Activated naive CD8-positive, alpha-beta T cell treated with anti-CD3 and anti-CD28 coated beads for 36 hours (primary cell): ENCODE measurements at places on chromosomes 2 and 18.

- no peak overlapping the region for H3K27ac ChIP-seq
- H3K36me3 ChIP-seq = no peaks in the 10 kb centered on the region
- H3K27me3 ChIP-seq = peaks cover 45% of the 10 kb centered on the region
- H3K4me3 ChIP-seq = no peak overlapping the region
These were observed 3.5 kb upstream of the IGFBP5 start for GRCh38 chr2:216698895-216699294.

- H3K27ac ChIP-seq = no peak overlapping the region
- no peak overlapping the region for H3K4me3 ChIP-seq
- no peak for DNase-seq
- H3K27me3 ChIP-seq = peaks cover 6% of the 10 kb centered on the region
- H3K4me1 ChIP-seq = no peaks in the 10 kb centered on the region
These were observed 48.6 kb downstream of the KLHL14 start for GRCh38 chr18:32724071-32724749.

- no peaks in the 10 kb centered on the region for H3K27me3 ChIP-seq
- H3K27ac ChIP-seq = no peak overlapping the region
- DNase-seq = no peak
- no peak overlapping the region for H3K4me3 ChIP-seq
- H3K4me1 ChIP-seq = peaks cover 44% of the 10 kb centered on the region
- peaks cover 30% of the 10 kb centered on the region for H3K36me3 ChIP-seq
These were observed 8.6 kb downstream of the ZNF638 start for GRCh38 chr2:71340176-71340575.

DNA sequence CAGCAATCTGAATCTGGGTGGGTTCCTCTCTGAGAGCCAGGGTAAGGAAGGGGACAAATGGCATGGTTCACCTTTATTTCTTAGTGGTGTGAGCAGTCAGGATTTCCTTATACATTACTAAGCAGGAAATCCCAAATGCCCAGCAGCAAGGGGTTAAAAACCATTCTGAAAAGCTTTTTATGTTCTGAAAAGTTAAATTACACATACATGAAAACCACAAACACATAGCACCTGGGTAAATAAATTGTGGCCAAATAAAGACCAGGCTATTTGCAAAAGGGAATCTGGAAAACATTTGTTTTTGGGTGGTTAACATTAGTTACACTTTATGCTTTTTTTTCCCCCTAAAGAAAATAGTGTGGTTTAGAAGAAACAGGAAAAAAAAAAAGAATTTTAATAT, 156.1 kb downstream of the AGPS start:
- DNase-seq = no peak
- H3K36me3 ChIP-seq = peaks cover 11% of the 10 kb centered on the region
- no peak overlapping the region for H3K4me3 ChIP-seq
- H3K27ac ChIP-seq = no peak overlapping the region
- no peaks in the 10 kb centered on the region for H3K27me3 ChIP-seq

DNA sequence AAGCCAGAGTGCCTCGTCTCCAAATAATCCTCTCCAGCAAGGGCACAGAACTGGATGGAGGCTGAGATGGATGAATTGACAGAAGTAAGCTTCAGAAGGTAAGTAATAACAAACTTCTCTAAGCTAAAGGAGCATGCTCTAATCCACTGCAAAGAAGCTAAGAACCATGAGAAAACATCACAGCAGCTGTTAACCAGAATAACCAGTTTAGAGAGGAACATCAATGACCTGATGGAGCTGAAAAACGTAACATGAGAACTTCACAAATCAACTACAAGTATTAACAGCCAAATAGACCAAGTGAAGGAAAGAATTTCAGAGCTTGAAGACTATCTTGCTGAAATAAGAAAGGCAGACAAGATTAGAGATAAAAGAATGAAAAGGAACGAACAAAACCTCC, 32.3 kb downstream of the WDPCP start:
- DNase-seq = no peak
- no peak overlapping the region for H3K4me3 ChIP-seq
- peaks cover 7% of the 10 kb centered on the region for H3K4me1 ChIP-seq
- no peaks in the 10 kb centered on the region for H3K27me3 ChIP-seq

DNA sequence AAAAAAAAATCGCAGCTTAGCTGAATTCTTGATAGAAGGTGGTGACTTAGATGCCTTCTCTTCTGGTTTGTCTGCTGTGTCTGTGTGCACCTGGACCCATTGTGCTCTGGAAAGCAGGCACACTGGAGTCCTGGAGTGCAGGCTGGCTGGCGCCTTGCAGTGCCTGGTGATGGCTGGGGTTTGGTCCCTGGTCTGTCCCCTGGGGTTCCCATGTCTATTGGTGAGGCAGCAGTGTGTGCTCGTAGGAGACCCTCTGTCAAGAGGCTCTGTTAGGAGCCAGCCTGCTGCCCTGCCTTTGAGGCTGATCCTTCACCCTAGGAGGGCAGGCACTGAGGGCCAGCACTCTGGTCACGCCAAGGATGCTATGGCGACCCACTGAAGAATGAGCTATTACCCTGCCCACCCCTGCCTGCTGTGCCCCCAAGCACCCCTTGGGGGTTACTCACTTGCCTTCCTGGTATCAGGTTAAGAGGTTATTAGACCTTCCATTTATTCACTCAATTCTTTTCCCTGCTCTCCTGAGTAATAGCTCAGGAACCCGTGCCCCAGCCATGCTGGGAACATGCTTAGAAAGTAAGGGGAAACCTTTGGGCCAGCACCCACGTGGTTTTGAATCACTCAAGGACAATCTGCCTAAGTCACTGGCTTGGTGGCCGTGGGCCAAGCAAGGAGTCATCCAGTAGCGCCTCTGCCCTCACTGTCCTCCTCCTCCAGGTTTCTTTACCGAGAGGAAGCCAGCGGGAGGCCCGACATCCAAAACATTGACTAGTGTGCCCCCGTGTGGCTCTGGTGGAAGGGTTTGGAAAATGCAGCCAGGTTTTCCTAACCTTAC, 284.5 kb downstream of the PRKCE start:
- peaks cover 3% of the 10 kb centered on the region for H3K4me1 ChIP-seq
- no peak overlapping the region for H3K27ac ChIP-seq
- peak; percentile 40 for DNase-seq
- no peaks in the 10 kb centered on the region for H3K27me3 ChIP-seq
- no peak overlapping the region for H3K4me3 ChIP-seq
- no peaks in the 10 kb centered on the region for H3K36me3 ChIP-seq

DNA sequence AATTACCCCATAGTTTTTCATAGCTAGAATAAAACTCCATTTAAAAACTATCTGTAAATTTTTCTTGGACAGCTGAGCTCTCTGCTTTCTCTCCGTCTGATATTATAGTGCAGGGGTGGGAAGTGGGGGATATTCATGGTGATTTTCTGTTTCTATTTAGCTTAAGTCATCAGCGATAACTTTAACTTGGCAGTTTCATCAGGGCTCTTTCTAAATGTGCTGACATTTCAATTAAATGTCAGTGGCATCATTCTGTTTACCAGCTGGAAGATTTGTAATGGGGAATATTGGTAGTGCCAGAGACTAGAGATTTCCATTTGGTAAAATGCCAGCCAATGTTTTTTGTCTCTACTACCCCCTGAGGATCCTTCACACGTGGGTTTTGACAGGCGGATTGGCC, 53.5 kb upstream of the CAPN13 start:
- no peak overlapping the region for H3K27ac ChIP-seq
- no peaks in the 10 kb centered on the region for H3K36me3 ChIP-seq
- H3K4me3 ChIP-seq = no peak overlapping the region
- no peaks in the 10 kb centered on the region for H3K4me1 ChIP-seq
